ENCODE measurements at places on chromosomes 4 and X.

DNA sequence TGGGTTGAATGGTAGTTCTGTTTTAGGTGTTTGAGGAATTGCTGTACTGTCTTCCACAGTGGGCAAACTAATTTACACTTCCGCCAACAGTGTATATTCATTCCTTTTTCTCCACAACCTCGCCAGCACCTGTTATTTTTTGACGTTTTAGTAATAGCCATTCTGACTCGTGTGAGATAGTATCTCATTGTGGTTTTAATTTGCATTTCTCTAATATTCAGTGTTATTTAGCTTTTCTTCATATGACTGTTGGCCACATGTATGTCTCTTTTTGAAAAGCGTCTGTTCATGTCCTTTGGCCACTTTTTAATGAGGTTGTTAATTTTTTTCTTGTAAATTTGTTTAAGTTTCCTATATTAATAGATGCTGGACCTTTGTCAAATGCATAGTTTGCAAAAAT is 26.9 kb upstream of the WDR17 start:
- no peaks in the 10 kb centered on the region for H3K27me3 ChIP-seq
- H3K4me3 ChIP-seq: no peak overlapping the region
- H3K36me3 ChIP-seq: no peaks in the 10 kb centered on the region
- no peak for DNase-seq

- DNase-seq: no peak
- H3K27ac ChIP-seq: no peak within 1 kb of the TSS
- no peaks in the 10 kb centered on the region for H3K4me1 ChIP-seq
- no peaks in the 10 kb centered on the region for H3K36me3 ChIP-seq
- H3K27me3 ChIP-seq: no peaks in the 10 kb centered on the region
Observed at GRCh38 chr4:37960098-37960497, at the start of gene PTTG2. TSS of gene PTTG2 (plus strand) at chr4:37960398. CDS start at chr4:37960435, 37 bp downstream.

DNA sequence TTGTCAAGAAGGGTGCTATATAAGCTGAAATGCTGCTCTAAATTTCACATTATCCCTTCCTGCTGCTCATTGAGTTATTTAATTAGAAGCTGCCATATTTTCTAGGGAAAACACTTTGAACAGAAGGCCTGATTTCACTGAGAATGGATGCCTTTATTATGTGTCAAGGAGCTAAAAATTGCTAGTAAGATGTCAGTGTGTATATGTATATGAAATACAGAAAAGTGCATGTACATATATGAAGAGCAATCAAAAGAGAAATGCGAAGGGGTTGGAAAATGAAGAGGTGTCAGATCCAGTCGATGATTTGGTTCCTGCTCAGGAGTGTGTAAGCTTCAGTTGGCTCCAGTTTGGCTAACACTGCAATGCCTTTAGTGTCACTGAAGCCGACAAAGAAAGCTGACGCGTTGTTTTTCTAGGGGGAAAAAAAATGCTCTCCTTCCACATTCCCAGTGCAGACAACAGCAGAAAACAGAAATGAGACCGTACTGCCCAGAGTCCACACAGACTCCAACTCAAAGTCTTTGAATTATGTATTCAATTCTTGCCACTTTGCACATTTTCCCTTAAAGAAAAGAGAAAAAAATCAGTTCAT is 154.2 kb downstream of the NHS start:
- DNase-seq: no peak
- H3K27ac ChIP-seq: no peak overlapping the region
- H3K4me1 ChIP-seq: no peaks in the 10 kb centered on the region
- peaks cover 6% of the 10 kb centered on the region for H3K36me3 ChIP-seq
- no peak overlapping the region for H3K4me3 ChIP-seq
- peaks cover 62% of the 10 kb centered on the region for H3K27me3 ChIP-seq

DNA sequence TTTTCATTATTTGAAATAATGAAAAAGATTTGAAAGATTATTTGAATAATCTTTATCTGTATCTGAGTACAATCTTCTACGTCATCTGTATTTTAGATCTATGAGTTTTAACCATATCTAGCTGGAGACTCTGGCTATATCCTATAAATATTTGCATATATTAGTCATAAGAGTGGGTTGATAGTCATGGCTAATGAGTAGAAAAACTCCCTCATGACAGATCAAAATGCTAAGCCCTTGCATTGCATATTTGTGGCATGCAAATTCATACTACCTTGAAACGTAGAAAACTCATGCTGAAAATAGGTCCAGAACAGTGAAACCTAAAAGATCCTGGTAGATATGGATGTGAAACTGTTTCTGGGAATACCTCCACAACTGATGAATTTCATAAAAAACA is 291.3 kb downstream of the GALNTL6 start:
- no peaks in the 10 kb centered on the region for H3K36me3 ChIP-seq
- no peak for DNase-seq
- H3K27ac ChIP-seq: no peak overlapping the region
- H3K4me1 ChIP-seq: no peaks in the 10 kb centered on the region

DNA sequence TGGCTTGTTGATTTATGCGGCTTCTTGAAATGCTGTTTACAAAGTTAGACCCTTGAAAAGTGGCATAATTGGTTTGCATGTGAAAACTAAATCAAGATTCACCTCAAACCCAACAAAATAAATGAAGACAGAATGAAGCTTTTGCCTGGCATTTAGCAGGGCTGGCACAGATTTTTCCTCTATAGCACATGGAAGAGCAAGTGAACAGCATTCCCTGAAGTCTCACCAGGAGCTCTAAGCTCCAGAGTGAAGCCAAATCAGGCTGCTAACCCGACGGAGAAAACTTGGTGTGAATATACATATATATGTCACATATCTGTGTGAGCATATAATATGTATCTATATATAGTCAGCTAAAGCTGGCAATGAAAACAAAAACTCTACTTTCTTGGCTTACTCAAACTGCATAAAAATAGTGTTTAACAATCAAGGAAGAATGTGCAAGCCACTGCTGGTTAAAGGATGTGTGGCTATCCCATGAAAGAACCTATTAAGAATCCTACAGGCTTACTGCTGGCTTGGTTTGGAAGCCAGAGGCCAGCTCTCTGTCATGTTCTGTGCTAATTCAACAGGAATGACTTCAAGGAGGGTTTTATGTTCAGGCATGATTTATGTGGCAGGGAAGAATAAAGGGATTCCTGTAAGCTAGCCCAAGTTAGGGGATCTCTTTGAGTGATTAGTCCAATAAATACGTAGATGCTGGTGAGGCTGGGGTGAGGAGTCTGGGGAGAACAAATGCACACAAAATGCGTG is 69.9 kb downstream of the MFAP3L start:
- H3K36me3 ChIP-seq: no peaks in the 10 kb centered on the region
- no peaks in the 10 kb centered on the region for H3K4me1 ChIP-seq
- DNase-seq: no peak
- H3K4me3 ChIP-seq: no peak overlapping the region
- H3K27ac ChIP-seq: no peak overlapping the region

Data from MCF 10A (cell line).